ENCODE measurements at places on chromosomes 5 and 9.

- DNase-seq, result no peak
Measured at GRCh38 chr5:83865579-83865978, 144.9 kb upstream of the HAPLN1 start.

- no peak for DNase-seq
Measured at GRCh38 chr5:151258816-151259215, 5.8 kb downstream of the GM2A start.

GRCh38 chr5:179415291-179416060 is 70.2 kb upstream of the ADAMTS2 start:
- DNase-seq, result no peak

GRCh38 chr9:133814586-133815208 is 76.5 kb upstream of the SARDH start:
- DNase-seq, result no peak

GRCh38 chr5:93358176-93358575 is 222.8 kb downstream of the NR2F1-AS1 start:
- DNase-seq, result peak; percentile 7

DNA sequence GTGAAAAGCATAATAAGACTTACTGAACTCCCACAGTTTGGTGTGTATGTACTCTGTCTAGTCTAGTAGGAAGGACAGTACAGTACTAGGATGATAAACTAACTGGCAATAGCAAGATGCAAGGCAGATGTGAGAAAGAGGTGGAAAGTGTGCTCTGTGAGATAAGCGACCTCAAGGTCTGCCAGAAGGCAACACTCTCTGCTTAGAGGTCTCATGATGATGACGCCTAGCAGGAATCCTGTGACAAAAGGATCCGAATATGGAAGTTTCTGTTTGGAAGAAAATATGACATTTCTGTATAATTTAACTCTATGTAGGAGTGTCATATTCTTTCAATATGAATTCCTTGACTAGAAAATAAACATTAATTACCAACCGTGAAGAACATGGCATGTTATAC is 112.2 kb downstream of the PLPPR1 start:
- DNase-seq, result no peak
